Stimulated activated CD4-positive, alpha-beta T cell treated with anti-CD3 and anti-CD28 coated beads, Interleukin-1b, Interleukin-23, amount 100 ng/mL, for 4 hours (primary cell): ENCODE measurements at places on chromosomes 12 and 14.

GRCh38 chr14:67815573-67816225 is 691 bp downstream of the ZFYVE26 start:
- DNase-seq = no peak

DNA sequence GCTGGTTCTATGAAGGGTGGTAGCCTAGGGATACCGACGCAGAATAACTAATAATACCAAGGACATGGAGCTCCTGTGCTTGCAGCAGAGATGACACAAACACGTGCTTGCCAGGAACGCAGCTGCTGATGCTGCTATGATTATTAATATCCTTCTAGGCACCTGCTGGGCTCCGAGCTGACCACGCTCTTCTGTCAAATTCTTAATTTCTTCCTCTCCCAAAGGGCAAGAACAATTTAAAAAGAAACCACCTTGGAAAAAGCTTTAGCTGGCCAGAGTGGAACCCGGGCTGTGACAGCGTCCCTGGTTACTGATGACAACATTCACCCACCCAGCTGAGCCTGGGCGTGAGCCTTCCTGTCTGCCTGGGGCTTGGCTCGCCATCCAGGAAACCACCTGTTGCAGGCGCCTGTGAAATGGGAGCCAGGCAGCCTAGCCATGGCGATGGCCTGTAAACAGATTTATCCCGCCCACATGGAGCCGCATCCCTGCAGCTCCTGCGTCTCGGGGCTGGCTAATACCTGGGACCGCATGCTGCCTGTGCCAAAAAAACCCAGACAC is 28.8 kb downstream of the CLMN start:
- DNase-seq = no peak

DNA sequence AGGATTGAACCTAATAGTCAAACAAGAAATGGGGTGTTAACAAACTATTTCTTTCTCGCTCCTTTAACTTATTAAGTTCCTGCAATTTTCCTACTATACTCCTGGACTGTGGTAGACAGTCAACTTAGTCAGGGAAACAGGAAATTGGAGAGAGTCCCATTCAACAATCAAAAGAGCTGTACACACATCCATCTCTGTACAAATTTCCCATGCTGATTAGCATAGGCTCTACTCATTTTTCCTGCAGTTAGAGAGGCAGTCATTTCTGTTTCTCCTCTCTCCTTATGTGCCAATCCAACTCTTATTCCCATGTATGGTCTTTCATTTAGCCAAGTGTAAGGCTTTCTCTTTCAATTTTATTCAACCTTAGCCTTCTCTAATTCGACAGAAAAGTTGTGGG is 1168.5 kb upstream of the FLRT2 start:
- no peak for DNase-seq

DNA sequence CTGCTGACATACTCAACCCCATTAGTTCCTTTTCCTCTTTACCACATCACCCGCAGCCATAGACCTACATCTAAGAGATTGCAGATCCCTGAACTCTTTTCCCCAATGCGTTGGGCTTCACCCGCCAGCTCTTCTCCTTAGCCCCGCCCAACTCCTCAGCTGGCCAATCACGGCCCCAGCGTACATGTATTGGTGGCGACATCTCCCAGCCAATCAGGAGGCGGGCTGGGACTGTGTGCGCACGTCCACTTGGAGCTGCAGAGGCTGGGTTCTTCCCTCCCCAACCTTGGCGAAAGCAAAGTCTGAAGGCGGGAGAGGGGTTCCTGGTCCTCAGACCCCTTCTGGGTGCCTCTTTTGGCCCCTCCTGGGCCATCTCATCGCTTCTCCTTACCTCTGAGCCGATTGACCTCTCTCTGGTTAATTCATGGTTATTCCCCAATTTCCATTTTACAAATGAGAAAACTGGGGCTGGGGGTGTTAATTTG is 11.0 kb downstream of the PDE1B start:
- peak; percentile 77 for DNase-seq

DNA sequence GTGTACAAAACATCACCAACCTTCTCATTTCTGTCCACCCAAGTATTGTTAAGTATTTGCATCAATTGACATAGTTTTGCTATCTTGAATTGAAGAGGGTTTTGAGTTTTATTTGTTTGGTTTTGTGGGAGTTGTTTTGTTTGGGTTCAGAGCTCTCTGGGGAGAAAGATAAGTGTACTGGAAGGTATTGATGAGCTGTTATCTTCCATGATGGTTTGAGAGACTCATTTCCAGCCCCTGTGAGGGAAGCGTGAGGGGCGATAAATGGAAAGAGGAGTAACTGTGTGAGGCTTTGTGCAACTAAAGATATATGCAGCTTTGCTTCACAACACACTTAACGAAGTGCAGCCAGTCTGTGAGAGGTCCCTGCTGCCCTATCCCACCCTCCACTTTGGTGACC is 15.7 kb upstream of the CIPC start:
- no peak for DNase-seq

DNA sequence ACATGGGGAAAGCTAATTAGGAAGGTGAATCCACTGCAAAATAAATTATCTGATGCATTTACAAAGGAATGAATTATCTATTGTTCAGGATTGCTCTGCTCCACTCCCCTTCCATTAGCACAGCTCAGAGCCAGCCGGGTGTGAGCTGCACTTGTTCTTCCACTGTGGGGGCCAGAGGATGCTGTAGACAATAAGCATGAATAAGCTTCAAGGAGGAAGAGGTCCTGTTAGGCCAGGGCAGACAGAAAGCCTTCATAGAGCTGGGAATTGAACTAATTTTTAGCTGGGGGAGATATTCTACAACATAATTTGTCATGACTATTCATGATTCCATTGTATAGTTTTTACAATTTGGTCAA is 137.6 kb upstream of the MAX start:
- DNase-seq = no peak

- no peak for DNase-seq
Observed at GRCh38 chr14:64573109-64573508, 23.3 kb downstream of the PPP1R36 start.

DNA sequence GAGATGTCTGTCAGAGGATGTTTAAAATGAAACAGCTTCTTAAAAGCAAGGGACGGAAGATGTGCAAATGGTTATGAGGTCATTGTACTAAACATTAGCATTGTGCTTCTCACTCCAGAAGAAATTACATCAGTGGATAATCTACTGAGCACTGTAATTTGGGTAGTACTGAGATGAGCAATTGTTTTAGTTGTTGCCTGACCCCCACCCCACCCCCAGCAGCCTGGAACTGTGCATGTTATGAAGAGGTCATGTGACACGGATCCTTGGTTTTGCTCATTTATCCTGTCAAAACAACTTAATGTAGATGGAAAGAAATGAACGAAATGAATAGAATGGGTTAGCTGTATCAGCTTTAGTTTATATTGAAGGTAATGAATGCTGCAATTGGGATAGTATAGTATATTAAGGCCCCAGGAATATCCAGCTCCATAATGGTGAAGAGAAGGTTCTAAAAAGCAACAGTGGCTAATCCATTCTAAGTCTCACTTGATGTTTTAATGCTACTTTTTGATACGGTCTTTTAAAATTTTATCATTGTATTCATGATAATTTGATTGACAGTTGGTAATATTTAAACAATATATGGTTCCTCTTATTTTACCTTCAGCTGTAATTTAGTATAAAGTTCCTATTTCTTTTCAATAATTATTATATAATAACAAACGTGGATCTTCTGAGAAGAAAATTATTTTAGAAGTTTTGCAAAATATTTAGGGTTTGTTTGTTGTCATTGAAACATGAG is 58.5 kb downstream of the WNK1 start:
- peak; percentile 23 for DNase-seq

DNA sequence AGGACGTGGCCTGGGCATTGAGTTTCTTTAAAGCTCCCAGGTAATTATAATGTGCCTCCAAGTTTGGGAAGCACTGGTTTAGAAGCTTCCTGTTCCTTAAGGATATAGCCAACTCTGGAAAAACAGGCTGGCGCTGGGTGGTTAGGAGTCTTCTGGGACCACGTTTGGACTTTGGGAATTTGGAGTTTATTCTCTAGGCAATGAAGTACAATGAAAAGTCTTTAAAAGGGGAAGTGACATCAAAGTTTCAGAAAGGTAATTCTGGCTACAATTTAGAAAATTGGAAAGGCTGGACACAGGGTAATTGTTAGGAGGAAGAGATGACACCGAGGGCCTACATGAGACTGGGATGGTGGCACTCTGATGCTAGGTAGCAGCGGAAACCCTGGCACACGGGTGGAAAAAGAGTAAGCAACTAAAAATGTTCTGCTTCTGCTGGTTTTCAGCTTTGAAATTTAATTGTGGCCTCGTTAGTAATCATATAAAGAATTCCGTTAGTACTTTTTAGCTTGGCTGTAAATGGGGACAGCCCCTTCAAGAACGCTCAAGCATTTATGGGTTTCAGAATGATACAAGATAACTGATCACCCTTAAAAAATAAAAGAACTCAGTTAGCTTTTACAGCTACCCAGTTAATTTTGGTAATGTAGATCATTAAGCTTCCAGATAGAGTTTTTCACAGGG is 12.7 kb upstream of the DCP1B start:
- DNase-seq = no peak

GRCh38 chr12:112270673-112271072 is 111.6 kb downstream of the HECTD4 start:
- DNase-seq = no peak

DNA sequence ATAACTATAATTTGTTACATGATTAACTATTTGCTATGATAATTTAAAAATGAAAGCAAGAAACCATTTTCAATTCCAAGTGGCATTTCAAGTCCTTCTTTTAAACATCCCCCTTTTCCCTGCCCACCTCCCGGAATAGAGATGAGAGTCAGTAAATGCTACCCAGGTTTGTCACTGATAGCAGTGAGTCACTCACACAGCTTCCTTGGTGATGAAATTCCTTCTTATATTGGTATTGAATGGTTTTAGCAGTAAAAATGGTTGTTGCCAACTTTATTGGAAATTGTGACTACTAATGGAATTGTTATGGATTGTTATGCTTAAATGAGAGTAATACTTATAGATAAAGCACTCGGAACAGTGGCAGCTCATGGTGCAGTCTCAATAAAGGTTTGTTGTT is 90.5 kb downstream of the PPM1A start:
- no peak for DNase-seq

- no peak for DNase-seq
Observed at GRCh38 chr12:76049575-76050251, 18.1 kb upstream of the PHLDA1 start.

DNA sequence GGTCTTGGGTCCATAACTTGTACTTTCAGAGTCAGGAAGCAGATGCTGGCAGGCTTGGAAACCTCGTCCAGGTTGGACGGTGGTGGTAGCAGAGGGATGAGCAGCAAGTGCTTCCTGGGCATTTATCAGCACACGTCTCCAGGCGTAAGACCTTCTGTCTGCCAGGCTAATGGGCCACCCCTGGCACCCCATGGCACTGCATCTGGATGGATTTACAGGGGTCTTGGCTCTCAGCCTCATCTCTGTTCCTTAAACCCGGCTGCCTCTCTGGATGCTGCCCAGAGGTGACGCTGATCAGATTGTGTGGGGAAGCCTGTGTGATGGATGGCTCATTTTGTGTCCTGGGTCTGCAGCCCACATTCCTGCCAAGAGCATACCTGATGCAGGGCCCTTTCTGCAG is 145.1 kb downstream of the TSPAN9 start:
- DNase-seq = no peak

- DNase-seq = no peak
Observed at GRCh38 chr12:19546027-19546426, 106.7 kb downstream of the AEBP2 start.

DNA sequence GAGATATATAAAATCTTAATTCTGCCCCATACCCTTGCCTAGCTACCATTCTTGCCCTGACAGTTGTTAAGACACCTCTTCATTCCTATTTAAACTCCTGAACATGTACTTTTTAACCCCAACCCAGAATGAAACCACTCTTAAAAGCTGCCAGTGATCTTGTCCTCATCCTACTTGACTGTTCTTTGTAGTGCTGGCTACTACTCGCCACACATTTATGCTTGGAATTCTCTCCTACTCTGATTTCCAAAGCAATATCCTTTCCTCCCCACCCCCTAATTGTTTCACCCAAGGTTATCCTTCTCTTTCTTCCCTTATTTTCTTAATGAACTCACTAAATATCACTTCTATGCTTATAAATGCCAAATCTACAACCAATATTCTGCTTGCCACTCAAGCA is 4.1 kb downstream of the NFYB start:
- DNase-seq = no peak

- no peak for DNase-seq
Observed at GRCh38 chr12:15699886-15700285, 89.3 kb downstream of the EPS8 start.

DNA sequence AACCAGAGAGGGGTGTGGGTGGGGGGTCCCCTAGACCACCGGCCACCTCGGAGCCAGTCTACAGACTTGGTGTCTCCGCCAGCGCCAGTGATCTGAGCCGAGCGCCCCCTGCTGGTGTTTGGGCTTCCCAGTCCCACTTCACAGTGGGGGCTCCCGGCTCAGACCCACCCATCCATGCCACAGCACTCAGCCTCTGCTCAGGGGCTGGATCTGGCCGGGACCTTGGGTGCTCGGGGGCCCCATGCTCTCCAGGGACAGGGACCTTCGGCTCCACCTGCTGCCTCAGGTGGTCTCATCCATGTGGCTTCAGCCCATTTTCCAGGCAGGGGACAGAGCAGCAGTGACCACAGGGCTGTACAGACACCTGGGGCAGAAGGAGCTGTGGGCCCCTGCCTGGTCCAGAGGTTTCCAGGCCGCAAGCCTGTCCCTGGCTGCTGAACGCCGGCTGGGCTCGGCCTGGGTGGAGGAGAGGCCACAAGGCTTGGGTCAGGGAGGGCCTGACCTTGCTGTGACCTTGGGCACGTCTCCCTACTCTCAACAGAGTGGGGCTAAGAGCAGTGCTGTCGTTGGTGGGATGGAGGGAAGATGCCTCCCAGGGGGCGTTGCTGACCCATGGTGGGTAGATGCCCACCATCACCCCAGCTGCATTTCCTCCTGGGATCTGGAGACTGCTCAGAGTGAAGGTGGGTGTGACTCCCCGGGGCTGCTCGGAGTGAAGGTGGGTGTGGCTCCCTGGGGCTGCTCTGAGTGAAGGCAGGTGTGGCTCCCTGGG is 86.3 kb downstream of the KIF26A start:
- DNase-seq = peak; percentile 39

GRCh38 chr14:101476916-101477553 is 84.3 kb upstream of the DIO3 start:
- DNase-seq = no peak

GRCh38 chr12:52946797-52947547 is 1.9 kb upstream of the KRT18 start:
- no peak for DNase-seq

- DNase-seq = no peak
Observed at GRCh38 chr12:69007855-69008351, 74.9 kb upstream of the CPM start.

DNA sequence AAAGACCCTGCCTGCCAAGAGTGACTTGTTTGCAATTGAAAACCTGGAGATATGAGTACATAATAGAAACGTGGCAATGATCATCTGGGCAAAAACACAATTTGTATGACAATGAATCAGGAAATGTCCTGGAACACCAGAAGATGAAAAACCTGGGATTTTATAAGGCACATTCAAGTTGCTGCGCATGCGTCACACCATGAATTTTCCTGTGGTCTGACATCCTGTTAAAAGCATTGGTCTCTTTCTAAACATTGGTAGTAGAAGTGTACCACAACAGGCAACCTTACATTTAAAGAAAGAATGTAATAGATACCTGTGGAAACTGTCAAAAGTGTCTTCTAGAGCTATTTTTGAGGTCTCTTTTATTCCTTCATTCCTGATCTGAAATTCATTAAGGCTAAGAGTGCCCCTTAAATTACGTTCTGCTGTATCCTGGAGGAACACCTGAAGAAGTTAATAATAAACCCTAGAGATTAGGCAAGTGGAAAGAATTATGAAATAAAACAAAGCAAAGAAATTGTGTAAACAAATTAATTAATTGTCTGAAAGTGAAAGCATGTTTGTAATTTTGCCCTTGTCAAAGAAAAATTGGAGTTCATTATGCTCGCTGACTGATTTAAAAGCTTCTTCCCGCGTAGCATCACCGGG is 676.5 kb downstream of the DIO2 start:
- DNase-seq = no peak
